ENCODE measurements at places on chromosomes 6 and 20. TPM values are rescaled to one million over a fixed set of nuclear protein-coding genes. Genes with fewer than 3 reads are reported as not detected.

Gene ASCC3
- total RNA-seq, result 60.2 TPM

Gene CRISP2
- total RNA-seq, result not detected

Gene MCUR1
- total RNA-seq, result 20.7 TPM

Gene GATA5
- 0.26 TPM for total RNA-seq

Gene PTGIS
- not detected for total RNA-seq

Gene TRIM31
- total RNA-seq, result not detected

Gene OR12D3
- not detected for total RNA-seq

Gene CST2
- not detected for total RNA-seq

Gene FKBP1C
- total RNA-seq, result 0.47 TPM

Gene DUSP15
- total RNA-seq, result not detected

Gene DOK5
- not detected for total RNA-seq

Gene DNAH8
- not detected for total RNA-seq

Gene ACTL10
- not detected for total RNA-seq

Gene PRSS35
- not detected for total RNA-seq

Gene GPR6
- not detected for total RNA-seq

Gene RBL1
- total RNA-seq, result 13.7 TPM

Gene PHACTR3
- total RNA-seq, result not detected

Gene TULP1
- not detected for total RNA-seq

Gene GSTA1
- not detected for total RNA-seq

Gene SLC16A10
- total RNA-seq, result 2.5 TPM

Gene CAGE1
- total RNA-seq, result not detected

Gene C20orf141
- not detected for total RNA-seq

Gene RNASET2
- total RNA-seq, result 37.7 TPM

Gene BMP6
- 33.2 TPM for total RNA-seq

Gene BFSP1
- 4.1 TPM for total RNA-seq

Gene C6orf141
- 0.47 TPM for total RNA-seq

Gene ETV7
- total RNA-seq, result 0.63 TPM

Gene FOXA2
- total RNA-seq, result not detected

Gene SAMD5
- 11.5 TPM for total RNA-seq

Gene ELOVL4
- total RNA-seq, result 16.9 TPM

Gene APOBEC2
- total RNA-seq, result not detected

Gene COL11A2
- total RNA-seq, result not detected

Gene TREML2
- not detected for total RNA-seq

Gene DDO
- total RNA-seq, result 0.89 TPM

Gene C6orf58
- not detected for total RNA-seq

Gene HEY2
- total RNA-seq, result not detected

Gene TCP11
- total RNA-seq, result not detected

Gene LY6G6C
- not detected for total RNA-seq

Gene RBPJL
- total RNA-seq, result not detected

Gene CYP39A1
- 10.6 TPM for total RNA-seq

Gene SLC17A2
- total RNA-seq, result not detected

Gene CFAP61
- total RNA-seq, result 0.32 TPM

Gene TNF
- total RNA-seq, result not detected

Gene FAM209A
- 0.17 TPM for total RNA-seq
